ENCODE measurements at places on chromosomes 4 and X. TPM values are rescaled to one million over a fixed set of nuclear protein-coding genes. Genes with fewer than 3 reads are reported as not detected.

TEC gene
- 2.1 TPM for polyA plus RNA-seq

ZFP42 gene
- 10.1 TPM for polyA plus RNA-seq

PAGE4 gene
- 0.63 TPM for polyA plus RNA-seq

GPR143 gene
- 9.4 TPM for polyA plus RNA-seq

CSN1S1 gene
- not detected for polyA plus RNA-seq

ANOS1 gene
- 4.7 TPM for polyA plus RNA-seq

COL25A1 gene
- 0.28 TPM for polyA plus RNA-seq

SFRP2 gene
- polyA plus RNA-seq = 50.0 TPM

CENPVL2 gene
- not detected for polyA plus RNA-seq

NPNT gene
- polyA plus RNA-seq = 233 TPM

VEGFD gene
- 0.27 TPM for polyA plus RNA-seq

DKK2 gene
- polyA plus RNA-seq = 15.4 TPM

Data from hepatocyte (in vitro differentiated cells).